Activated naive CD8-positive, alpha-beta T cell treated with anti-CD3 and anti-CD28 coated beads, Interleukin-2, amount 50 U/mL, for 24 hours (primary cell): ENCODE measurements at places on chromosomes 1 and 21.

- DNase-seq = no peak
These were observed 153.9 kb upstream of the LMO4 start for GRCh38 chr1:87174724-87175245.

DNA sequence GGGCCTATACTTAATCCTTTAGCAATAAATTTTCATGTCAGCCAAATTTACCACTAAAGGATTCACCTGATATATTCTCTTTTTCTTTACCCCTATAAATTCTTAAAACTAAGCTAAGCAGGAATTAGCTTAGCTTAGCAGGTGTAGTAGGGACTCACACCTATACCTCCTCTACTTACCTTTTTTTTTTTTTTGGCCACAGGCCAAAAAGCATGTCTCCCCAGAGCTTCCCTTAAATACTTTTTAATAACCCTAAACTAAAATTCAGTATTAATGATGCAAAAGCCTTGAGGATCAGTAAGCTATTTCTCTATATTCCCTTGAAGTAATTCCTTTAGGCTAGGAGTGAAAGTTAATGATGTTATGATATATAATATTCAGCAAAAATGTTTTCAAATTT, 23.2 kb downstream of the PEA15 start:
- no peak for DNase-seq

DNA sequence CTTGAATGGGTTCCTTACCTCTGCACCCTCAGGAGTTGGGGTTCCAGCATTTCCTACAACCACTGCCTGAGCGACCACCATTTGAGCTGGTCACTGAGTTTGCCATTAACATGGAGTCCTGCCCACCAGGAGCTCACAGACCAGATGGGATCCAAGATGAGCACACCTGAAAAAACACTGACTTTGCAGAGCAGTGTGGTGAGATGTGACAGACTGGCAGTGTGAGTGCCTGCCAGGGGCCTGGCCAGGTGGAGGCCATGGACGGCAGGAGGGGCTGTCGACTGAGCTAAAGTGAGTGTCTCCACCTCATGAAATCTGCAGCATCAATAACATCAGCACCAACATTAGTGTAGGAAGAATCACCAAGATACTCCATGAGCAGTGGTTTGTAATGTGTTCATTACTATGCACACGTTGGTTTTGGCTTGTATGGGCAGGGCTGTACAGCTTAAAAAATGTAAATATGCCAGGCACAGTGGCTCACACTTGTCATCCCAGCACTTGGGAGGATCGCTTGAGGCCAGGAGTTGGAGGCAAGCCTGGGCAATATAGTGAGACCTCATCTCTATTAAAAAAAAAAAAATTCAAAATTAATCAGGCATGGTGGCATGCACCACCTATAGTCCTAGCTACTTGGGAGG, 12.2 kb upstream of the MIXL1 start:
- no peak for DNase-seq

GRCh38 chr21:45766501-45766900, 123.0 kb downstream of the PCBP3 start:
- DNase-seq = no peak

GRCh38 chr1:233389169-233389568, 61.6 kb downstream of the MAP3K21 start:
- no peak for DNase-seq

DNA sequence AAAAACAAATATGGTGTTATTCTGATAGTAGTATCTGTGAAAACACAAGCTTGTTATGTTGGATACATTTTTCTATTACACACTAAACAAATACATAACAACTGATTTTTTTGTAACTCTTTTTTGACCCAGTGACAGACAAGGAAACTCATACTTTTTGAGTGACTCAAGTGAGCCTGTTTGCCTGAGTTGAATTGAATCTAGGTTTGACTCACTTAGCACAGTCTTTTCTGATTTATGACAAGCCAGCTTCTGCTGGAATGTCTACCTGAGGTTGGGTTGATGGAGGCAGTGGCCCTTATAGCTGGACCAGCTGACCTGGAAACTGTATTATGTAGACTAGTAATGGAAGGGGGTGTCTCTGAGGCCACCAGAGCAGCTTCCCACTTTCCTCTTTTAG, 4.2 kb upstream of the CLCA4 start:
- DNase-seq = no peak

GRCh38 chr1:69836971-69837636, 269.4 kb downstream of the LRRC7 start:
- no peak for DNase-seq

DNA sequence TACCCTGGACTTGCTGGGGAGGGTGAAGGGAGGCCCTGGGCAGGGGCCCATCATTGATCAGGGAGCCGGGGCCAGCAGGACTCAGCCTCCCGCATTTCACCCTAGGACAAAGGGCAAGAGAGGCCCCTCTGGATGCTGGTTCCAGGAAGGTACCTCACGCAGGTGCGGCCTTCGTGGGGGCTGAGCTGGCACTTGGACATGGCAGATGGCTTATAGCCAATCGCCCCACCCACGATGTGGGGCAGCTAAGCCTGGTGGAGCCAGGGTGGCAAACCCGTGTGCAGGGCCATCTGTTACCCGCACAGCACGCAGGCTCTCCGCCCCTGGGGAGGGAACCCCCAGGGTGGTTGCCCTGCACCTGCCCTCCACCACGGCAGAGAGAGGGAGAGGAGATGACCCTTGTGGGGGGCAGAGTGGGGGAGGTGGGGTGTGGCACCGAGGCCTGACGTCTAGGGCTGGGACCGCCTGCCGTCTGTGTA, 2.5 kb downstream of the TFF3 start:
- DNase-seq = no peak

DNA sequence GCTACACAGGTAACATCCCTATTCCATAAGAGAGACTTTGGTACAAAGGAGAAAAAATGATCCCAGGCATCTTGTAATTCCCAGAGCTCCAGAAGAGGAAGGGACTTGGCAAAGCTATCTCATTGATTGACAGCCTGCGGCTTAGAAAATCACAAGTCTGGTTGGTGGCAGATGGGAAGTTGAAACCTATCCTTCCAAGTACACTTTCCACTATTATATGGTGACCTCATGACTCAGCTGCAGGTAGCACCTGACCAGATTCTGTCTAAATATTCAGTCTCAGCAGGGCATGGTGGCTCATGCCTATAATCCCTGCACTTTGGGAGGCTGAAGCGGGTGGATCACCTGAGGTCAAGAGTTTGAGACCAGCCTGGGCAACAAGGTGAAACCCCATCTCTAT, 89.9 kb downstream of the TIAM1 start:
- no peak for DNase-seq

- DNase-seq = no peak
These were observed 1.5 kb downstream of the LACTBL1 start for GRCh38 chr1:22971161-22971560.

DNA sequence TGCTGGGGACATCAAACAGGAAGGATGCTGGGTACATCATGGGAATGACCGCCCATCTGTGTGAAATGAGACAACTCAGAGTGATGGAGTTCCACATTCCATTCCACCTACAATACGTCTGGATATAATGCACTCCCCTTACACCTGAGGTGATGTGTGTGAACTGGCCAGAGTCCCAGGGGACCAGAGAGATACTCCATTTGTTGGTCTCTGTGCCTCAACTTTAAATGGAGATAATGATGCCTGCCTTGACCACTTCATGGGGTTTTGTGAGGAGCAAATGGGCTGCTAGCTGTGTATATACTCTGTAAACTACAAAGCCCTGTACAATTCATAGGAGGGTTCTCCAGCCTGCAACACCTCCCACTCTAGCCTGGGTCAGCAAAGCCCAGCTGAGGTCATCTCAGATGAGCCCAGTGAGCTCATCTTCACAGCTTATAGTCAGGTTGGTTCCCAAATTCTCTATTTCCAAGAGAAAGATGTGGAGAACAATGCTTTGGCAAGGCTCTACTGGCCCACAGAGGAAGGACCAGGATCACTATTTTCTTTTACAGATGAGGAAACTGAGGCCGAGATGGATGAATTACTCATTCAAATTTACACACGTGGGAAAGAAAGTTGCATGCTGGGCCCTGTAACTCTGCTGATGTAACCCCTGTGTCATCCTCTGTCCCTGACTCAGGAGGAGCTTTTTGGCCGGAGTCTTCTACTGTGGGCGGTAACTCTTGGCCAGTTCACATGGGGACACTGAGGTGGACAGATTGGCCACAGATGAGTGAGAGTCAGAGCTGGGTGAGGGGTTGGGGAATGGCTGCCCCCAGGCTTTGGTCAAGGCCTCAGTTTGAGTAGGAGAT, 105.6 kb upstream of the GCLM start:
- DNase-seq = no peak

DNA sequence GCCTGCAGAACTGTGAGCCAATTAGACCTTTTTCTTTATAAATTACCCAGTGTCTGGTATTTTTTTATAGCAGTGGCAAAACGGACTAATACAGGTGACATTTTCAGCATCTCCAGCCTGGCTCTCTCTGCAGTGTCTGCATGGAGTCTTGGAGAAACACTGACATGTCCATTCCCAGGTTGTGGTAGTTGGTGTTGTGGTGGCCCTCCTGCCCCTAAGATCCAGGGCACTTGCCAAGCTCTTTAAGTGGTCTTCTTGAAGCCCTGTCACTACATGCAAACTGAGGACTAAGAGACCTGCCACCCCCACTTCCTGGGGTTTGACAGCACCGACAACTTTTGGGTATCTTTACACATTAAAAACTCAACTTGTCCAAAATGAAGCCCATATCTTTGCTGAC, 419.4 kb downstream of the NPHP4 start:
- DNase-seq = no peak

- no peak for DNase-seq
These were observed 6.6 kb downstream of the GNG4 start for GRCh38 chr1:235642943-235643371.

- DNase-seq = no peak
These were observed 175.3 kb downstream of the MAGI3 start for GRCh38 chr1:113565621-113566020.

- DNase-seq = no peak
These were observed 105.0 kb downstream of the COP1 start for GRCh38 chr1:176101951-176102642.

DNA sequence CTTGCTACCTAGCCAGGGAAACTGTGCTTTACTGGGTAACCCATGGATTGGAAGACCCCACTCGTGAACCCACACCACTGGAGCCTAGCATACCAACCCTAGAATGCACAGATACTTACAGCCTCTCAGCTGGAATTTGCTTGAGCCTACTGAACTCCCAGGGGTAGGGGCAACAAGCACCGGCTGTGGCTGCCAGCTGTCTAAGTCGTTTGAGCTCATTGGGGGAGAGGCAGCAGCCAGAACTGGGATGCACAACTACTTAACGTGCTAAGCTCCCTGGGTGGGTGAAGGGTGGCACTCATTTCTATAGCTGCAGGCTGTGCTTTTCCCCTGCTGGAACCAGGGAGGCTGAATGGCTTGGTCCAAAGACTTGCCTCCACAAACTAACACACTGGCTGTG, 212.4 kb downstream of the ZNF648 start:
- no peak for DNase-seq

DNA sequence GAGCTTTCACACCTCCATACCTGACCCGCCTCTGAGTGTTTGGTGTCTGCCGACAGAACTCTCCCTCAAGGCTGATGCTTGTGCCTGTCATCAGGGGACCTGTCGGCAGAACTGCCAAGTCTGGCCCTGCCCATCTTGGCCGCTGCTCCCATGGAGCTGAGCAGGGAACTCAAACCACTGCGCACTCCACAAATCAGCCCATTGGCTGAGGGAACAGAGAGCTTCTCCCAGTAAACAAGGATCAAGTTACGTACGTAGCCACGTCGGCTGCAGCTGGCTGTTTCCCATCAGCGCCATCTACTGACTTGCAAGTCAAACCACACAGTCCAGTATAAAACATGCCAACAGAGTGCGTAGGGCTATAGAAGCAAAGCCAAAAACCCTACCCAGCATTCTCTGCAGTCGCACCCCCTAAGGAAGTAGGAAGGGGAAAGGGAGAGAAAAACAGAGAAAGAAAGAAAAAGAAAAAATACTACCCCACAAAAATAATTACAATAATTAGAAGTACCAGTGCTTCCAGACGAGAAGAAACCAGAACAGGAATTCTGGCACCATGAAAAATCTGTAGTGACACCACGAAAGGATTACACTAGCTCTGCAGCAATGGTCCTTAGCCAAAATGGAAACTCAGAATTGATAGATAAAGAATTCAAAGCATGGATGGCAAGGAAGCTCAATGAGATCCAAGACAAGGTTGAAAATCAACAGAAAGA, 13.1 kb downstream of the KRTAP13-1 start:
- peak; percentile 2 for DNase-seq
